ENCODE measurements at places on chromosomes 13 and 19.

GRCh38 chr13:45055198-45055901 lies 65.0 kb upstream of the GTF2F2 start:
- DNase-seq, result peak; percentile 90

GRCh38 chr13:56528040-56528790 lies 612.5 kb upstream of the PRR20A start:
- DNase-seq, result no peak

DNA sequence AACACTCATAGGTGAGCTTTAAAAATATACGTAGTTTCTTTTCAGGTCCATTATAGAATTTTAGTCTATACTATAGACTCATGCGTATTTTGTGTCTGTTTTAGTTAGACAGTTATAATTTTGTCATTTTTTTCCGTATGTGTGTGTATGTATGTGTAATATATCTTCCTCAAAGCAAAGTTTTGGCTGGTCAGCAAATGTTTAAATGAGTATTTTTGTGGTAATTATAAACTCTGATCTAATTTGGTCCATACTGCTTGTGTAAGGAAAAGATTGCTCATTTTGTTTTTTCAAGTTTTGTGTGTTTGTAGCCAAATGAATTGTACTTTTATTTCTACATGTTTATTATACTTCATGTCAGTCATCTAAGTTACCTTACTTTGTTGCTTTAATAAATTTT lies 20.5 kb downstream of the KCTD4 start:
- DNase-seq, result no peak

- DNase-seq, result peak; percentile 91
Observed at GRCh38 chr19:55809381-55810058, 22.3 kb downstream of the NLRP11 start.

DNA sequence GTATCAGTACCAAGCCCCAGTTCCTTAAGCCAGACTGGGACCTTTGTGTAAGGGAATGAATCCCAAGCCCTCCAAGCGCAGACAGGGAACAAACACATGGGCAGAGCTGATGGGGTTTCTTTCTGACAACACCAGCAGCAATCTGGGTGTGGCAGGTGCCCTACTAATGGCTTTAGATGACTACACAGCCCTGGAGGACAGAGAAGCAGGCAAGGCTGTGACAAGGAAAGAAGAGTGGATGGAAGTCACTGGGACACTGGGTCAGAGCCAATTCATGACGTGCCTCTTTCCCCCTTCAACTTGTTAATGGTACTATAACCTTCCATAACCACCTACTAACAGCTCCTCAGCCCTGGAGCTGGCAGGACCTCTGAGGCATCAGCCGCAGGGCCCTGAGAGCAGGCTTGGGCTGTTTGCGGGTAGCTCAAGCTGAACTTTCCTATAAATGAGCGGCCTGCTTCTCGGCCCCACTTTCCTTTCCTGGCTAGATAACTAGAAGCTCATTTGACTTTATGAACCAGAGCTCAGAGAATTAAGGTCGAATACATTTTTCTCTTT lies 38.9 kb downstream of the RASL11A start:
- no peak for DNase-seq

DNA sequence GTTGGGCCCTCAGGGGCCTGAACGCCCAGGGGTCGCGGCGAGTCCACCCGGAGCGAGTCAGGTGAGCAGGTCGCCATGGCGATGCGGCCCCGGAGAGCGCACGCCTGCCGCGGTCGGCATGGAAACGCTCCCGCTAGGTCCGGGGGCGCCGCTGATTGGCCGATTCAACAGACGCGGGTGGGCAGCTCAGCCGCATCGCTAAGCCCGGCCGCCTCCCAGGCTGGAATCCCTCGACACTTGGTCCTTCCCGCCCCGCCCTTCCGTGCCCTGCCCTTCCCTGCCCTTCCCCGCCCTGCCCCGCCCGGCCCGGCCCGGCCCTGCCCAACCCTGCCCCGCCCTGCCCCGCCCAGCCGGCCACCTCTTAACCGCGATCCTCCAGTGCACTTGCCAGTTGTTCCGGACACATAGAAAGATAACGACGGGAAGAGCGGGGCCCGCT lies at the start of gene CCNA1:
TSS of gene CCNA1 (plus strand) at position 390 of the 439 bp plus-strand sequence. CDS start 562 bp downstream, outside the sequence.
- DNase-seq, result peak; percentile 63

DNA sequence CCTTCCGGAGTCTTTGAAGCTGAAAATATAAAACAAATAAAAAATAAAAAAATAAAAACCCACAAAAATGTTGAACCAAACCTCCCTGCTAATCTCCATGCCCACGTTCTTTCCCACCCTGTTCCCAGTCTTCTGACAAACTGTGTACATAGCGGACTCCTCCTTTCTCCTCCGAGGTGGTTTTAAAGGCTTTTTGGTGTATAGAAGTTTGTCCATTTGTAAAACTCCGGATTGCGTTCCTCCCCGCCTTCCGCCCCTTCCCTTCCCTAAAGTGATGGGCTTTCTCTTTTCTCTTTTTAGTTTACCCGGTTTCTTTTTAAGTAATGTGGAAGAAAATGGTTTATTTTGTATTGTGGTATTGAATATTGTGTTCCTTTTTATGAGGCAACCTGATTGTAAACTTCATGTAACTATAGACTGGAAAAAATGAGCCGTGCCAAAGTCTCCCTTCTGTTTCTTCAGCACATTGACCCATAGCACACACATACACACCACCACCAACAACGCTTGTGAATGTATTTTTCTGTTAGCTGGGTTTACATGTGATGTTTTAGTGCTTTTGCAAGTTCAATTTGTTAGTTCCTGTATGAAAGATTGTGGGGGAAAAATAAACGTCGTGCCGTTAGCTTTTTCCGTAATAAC lies 4.4 kb downstream of the ZIC2 start:
- no peak for DNase-seq

GRCh38 chr13:40074338-40074737 lies 418.9 kb downstream of the COG6 start:
- DNase-seq, result no peak

DNA sequence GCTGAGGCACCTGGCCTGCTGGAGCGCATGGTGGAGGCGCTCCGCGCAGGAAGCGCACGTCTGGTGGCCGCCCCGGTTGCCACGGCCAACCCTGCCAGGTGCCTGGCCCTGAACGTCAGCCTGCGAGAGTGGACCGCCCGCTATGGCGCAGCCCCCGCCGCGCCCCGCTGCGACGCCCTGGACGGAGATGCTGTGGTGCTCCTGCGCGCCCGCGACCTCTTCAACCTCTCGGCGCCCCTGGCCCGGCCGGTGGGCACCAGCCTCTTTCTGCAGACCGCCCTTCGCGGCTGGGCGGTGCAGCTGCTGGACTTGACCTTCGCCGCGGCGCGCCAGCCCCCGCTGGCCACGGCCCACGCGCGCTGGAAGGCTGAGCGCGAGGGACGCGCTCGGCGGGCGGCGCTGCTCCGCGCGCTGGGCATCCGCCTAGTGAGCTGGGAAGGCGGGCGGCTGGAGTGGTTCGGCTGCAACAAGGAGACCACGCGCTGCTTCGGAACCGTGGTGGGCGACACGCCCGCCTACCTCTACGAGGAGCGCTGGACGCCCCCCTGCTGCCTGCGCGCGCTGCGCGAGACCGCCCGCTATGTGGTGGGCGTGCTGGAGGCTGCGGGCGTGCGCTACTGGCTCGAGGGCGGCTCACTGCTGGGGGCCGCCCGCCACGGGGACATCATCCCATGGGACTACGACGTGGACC lies 9.7 kb upstream of the STRN4 start:
- no peak for DNase-seq

- no peak for DNase-seq
Observed at GRCh38 chr19:47001584-47001983, 18.1 kb upstream of the NPAS1 start.

GRCh38 chr13:114106526-114106925 lies 25.9 kb downstream of the RASA3 start:
- no peak for DNase-seq

GRCh38 chr19:13835791-13836723 lies 40.8 kb downstream of the ZSWIM4 start:
- peak; percentile 62 for DNase-seq

- no peak for DNase-seq
Observed at GRCh38 chr13:54852831-54853230, 1824.2 kb downstream of the OLFM4 start.

DNA sequence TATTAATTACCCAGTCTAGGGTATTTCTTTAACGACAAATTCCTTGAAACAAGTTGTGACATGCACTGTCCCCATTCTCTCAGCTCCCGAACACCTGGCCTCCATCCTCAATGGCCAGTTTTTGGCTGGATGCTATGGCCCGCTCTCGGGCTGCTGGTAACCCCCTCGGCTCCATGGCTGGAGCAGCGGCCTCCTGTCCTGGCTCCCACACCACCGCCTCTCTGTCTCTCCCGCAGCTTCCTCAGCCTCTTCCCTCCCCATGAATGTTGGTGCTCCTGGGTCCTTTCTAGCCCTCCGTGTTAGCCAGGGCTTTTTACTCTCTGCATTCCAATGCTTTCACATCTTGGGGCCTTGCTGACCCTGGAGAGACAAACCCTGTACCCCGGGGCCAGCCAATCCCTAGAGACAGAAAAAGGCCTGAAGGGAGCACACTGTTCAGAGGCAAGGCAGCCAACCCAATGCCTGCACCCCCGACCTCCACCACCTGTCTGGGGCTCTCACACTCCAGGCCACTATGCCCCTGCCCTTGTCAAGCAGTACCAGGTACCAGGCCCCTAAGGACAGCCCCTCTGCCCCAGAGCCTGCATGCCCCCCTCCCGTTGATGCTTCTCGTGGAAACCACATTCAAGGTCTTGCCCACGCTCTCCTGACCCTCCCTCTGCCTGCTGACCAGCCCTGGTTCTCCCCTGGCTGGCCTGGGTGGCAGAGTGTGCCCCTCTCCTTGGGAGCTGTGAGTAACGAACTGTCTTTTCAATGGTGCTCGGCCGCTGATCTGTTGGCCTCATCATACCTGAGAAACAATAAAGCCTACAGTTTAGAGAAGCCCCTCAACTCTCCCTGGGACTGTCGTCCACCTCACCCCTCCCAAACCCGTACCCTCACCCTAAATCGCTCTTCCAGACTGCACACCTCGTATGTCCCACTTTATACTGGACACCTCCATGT lies 86.9 kb upstream of the GPR183 start:
- DNase-seq, result no peak

DNA sequence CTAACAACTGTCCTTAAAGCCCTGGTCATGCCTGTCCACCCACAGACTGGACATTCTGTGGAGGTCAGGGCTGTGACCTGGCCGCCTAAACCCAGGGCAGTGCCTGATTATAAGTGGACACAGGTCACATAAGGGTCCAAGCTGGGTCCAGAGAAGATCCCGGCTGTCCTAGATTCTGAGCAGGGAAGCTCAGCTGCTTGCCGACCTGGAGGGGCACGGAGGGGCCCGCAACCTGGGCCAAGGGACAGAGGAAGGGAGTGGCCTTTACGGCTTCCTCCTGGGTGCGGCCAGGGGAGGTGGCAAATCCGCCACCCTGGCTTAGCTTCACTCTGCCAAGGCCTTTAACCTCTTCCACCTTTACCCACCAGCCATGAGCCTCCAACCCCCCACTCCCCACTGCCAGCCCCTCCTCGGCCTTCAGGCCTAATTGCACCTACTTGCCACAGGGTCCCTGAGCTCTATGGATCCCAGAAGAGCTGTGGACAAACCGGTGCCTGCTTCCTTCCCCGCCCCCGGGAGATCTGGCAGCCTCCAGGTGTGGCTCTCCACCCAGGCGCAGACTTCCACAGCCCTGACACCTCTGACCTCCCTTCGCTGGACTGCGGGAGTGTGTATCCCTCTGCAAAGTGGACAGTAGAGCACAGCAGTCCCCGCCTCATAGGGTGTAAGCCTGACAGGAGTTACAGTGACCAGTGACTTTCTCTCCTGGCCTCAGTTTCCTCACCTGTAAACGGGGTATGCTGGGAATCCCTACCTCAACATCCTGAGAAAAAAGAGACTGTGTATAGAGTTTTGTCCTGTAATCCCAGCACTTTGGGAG lies 1.7 kb downstream of the CD320 start:
- DNase-seq, result no peak

- DNase-seq, result no peak
Observed at GRCh38 chr19:55152017-55152416, 3.0 kb upstream of the TNNT1 start.

DNA sequence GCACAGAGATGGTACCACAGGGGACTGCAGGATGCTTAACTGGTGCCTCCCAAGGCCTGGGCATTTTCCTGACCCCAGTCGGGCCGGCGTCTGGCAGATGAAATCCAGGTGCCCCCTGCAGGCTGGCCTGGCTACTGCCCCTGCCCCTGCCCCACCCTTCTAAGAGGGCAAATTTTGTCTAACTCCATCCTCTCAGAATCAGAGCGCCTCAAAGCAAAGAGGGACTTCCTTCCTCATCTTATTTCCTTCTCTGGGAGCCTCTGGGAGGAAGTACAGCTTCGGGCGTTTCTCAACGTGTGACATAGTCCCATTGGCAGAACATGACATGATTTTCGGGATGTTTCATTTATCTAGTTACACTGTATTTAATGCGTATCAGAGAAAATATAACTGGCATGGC lies 2.7 kb downstream of the PRKACA start:
- DNase-seq, result no peak
